Stimulated activated CD8-positive, alpha-beta memory T cell treated with anti-CD3 and anti-CD28 coated beads, Interleukin-7, amount 100 ng/mL, for 1 hour (primary cell): ENCODE measurements at places on chromosomes 16 and 17.
A peak's percentile ranks its signal among the peaks of the same experiment; 100 is the strongest.

- DNase-seq, result peak; percentile 9
These were observed 40.1 kb downstream of the NLRC5 start for GRCh38 chr16:57029161-57030160.

DNA sequence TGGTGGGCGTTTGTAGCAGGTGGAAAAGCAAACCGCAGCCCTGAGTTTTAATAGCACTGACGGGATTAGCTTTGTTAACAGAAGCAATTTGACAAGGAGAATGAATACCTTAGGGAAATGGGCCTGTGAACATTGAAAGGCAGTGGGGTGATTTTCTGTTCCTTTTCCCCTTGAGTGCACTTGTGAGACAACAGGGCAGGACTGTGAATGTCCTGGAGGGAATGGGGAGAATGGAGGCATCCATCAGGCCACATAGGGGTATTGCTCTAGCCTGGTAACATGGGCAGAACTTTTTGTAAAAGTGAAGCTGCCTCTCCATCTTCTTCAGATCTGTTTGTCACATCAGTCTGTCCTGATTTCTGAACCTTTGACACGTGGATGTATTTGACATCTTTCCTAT is 26.2 kb downstream of the USP43 start:
- DNase-seq, result no peak

- no peak for DNase-seq
These were observed 402.8 kb upstream of the RBFOX1 start for GRCh38 chr16:6929868-6930267.

DNA sequence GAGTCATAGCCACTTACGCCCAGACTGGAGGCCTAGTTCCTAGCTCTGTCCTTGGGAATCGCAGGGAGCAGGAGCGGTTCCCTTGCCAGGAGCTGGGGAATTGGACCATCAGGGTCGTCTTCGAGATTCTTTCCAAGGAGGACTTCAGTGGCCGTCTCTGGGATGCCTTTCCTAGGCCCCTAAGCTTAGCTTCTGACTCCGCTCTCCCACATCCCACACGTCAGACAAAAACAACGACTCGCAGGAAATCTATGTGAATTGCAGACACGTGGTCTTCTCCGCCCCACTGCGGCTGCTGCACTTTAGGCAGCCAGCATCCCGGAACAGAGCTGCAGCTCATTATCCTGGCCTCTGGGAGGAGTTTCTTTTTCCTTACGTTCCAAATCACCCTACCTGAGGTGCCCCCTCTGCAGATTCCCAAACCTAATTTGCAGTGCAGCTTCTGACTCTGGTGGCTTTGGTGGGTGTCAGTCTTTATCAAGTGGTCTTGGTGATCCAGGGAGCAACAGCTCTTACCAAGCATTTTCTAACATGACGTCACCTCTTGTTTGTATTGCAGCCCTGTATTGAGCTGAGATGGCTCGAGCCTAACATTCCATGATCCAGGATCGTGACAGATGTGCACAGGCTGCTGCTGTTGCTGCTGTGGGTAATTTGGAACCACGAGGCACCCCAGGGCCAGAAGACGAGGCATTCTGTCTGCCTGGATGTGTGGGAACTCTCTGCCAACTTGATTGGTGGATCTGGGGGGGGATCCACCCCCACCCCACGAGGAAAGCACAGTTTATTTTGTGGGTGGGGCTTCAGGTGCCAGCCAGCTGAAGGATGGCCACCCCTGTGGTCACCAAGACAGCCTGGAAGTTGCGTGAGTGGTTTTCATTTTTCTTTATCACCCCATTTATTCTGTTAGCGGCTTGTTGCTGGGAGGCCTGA is 1.1 kb downstream of the KATNB1 start:
- DNase-seq, result peak; percentile 14

DNA sequence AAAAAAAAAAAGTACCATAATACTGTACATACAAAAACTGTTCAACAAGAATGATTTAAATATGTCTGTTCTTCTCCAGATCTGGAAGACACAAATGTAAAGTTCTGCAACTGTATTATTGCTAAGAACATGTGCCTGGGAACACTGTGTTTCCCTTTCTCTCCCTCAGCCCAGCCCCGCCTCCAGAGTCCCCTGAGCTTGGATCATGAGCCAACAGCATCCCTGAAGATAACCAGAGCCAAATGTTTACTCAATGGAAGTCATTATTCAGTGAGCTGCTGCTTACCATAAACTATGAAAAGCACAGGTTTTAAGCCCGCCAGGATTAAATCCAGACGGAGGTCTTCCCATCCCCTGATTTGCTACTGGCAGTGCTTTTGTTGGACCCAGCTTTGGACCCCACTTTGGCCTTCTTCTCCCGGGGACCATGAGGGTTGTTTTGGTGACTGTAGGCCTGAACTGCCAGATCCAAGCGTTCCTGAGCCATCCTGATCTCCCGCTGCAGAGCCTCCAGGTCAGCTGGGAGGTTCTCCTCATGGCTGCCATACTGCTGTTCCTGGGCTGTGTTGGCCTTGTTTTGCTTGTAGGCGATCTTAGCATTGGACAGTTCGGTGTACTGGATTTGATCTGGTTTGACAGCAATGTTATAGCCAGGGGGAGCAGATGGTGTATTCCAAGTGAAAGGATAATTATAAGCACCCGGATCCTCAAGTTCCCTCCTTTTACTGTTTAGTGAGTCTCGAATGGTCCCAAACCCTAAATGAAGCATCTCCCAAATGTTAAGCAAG is 25.6 kb downstream of the GJC1 start:
- no peak for DNase-seq
